B cell (primary cell): ENCODE measurements at places on chromosomes 2 and 18. TPM values are rescaled to one million over a fixed set of nuclear protein-coding genes. Genes with fewer than 3 reads are reported as not detected.

DNA sequence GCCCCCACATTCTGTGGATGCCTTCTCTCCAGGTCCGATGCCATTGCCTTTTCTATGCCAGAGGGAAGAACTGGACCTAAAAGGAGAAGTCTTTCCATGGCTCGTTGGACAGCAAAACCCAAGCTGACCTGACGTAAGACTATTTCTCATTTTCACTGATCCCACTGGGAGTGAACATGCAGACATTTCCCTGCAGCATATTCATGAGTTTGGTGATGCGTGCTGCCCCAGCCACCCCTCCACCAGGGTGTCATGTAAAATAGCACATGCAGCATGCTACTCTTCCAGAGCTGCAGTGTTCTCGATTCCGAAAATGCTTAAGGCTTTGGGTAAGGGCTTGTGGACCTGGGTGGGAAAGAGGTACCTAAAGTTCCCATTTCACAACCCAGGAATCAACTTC, 221.2 kb downstream of the UXS1 start:
- no peak overlapping the region for H3K4me3 ChIP-seq
- peaks cover 4% of the 10 kb centered on the region for H3K4me1 ChIP-seq
- H3K27ac ChIP-seq = no peak overlapping the region
- no peaks in the 10 kb centered on the region for H3K27me3 ChIP-seq
- DNase-seq = no peak

DNA sequence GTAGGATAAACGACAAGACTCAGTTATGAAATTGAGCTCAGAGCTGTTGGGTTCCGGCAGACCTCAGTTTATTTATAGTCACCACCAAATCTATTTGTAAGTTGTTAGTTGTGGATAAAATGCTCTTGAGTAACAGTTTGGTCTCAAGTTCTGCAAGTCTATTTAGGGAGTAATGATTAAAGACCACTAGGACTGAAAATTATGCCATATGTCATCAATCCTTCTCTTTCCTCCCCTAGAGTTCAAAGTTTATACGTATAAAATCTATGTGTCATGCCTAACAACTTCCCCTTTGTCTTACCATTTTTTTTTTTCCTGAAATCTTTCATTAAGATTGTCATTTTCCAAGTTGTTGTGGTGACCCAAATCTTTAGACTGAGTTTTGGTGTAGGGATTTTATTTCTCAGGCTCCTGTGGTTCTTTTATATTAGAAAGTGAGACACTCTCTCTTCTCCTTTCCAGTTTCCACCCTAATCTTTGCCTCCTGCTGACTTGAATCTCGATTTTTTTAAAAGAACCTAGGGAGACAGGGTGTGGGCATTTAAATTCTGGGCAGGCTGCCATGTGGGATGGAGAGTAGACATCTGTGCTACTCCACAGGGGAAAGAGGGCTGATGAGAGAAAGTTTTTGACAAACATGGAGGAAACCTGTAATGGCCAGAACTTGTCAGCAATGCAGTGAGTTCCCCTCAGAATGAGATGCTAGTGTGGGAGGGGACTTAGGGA, 51.0 kb downstream of the LAMA3 start:
- H3K27me3 ChIP-seq = no peaks in the 10 kb centered on the region
- DNase-seq = no peak
- no peak overlapping the region for H3K27ac ChIP-seq

- no peaks in the 10 kb centered on the region for H3K36me3 ChIP-seq
- no peak overlapping the region for H3K27ac ChIP-seq
- H3K27me3 ChIP-seq = no peaks in the 10 kb centered on the region
- H3K4me3 ChIP-seq = no peak overlapping the region
- DNase-seq = no peak
Observed at GRCh38 chr18:35022426-35023001, 18.7 kb upstream of the MAPRE2 start.

GRCh38 chr2:197328461-197328860, 17.9 kb upstream of the ANKRD44 start:
- no peak overlapping the region for H3K27ac ChIP-seq
- H3K36me3 ChIP-seq = no peaks in the 10 kb centered on the region
- no peak overlapping the region for H3K4me3 ChIP-seq

DNA sequence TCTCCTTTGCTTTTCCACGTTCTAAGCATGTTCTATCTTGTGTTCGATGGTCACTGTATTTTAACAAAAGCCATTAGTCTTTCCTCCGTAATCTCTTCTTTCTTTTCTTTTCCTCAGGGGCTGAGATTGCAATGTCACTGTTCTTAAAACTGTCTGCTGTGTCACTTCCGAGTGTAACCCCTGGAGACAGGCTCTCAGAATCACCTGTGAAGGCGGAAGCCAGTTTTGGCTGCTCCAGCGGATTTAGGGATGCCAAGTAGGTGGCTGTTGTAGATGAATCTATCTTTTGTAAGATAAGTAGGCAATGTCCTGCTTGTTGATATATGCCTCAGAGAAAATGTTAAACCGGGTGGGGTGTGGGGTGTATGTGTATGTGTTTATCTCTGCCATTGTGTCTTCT, 94.7 kb upstream of the L3MBTL4 start:
- H3K27ac ChIP-seq = no peak overlapping the region
- no peak for DNase-seq
- no peaks in the 10 kb centered on the region for H3K4me1 ChIP-seq
- no peaks in the 10 kb centered on the region for H3K27me3 ChIP-seq

- H3K36me3 ChIP-seq = no peaks in the 10 kb centered on the region
- no peak overlapping the region for H3K4me3 ChIP-seq
- DNase-seq = no peak
- H3K27ac ChIP-seq = no peak overlapping the region
- H3K27me3 ChIP-seq = no peaks in the 10 kb centered on the region
Observed at GRCh38 chr2:160220545-160221009, 20.5 kb upstream of the ITGB6 start.

GRCh38 chr2:102276549-102277201, 34.7 kb upstream of the IL1RL1 start:
- no peaks in the 10 kb centered on the region for H3K27me3 ChIP-seq
- no peak overlapping the region for H3K27ac ChIP-seq
- no peaks in the 10 kb centered on the region for H3K4me1 ChIP-seq
- no peak overlapping the region for H3K4me3 ChIP-seq

- H3K27ac ChIP-seq = peak overlapping the region; percentile 88
- H3K4me3 ChIP-seq = peak overlapping the region; percentile 71
- peaks cover 20% of the 10 kb centered on the region for H3K36me3 ChIP-seq
- peak; percentile 9 for DNase-seq
- peaks cover 20% of the 10 kb centered on the region for H3K4me1 ChIP-seq
- H3K27me3 ChIP-seq = no peaks in the 10 kb centered on the region
Observed at GRCh38 chr2:74464406-74464805, 776 bp downstream of the MOGS start.

GRCh38 chr18:3478262-3478978, 28.4 kb downstream of the TGIF1 start:
- H3K27me3 ChIP-seq = no peaks in the 10 kb centered on the region
- no peak overlapping the region for H3K27ac ChIP-seq
- no peaks in the 10 kb centered on the region for H3K4me1 ChIP-seq
- no peaks in the 10 kb centered on the region for H3K36me3 ChIP-seq

DNA sequence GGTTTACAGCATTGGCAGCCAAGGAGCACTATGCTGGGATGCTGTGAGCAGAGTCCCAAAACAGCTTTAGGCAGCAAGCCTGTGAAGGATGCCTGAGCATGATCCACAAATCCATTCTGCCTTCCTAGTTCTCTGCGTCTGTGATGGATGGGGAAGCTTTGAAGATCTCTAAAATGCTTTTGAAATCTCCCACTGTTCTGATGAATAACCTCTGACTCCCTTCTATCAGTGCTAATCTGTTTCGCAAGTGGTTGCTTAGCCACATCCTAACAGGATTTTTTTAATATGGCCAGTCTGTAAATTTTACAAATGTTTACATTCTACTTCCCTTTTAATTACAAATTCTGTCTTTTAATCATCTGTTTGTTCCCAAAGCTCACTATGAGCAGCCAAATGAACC, 319.2 kb downstream of the GULP1 start:
- H3K4me3 ChIP-seq = no peak overlapping the region
- no peak overlapping the region for H3K27ac ChIP-seq
- no peaks in the 10 kb centered on the region for H3K4me1 ChIP-seq
- no peaks in the 10 kb centered on the region for H3K36me3 ChIP-seq
- no peaks in the 10 kb centered on the region for H3K27me3 ChIP-seq

DNA sequence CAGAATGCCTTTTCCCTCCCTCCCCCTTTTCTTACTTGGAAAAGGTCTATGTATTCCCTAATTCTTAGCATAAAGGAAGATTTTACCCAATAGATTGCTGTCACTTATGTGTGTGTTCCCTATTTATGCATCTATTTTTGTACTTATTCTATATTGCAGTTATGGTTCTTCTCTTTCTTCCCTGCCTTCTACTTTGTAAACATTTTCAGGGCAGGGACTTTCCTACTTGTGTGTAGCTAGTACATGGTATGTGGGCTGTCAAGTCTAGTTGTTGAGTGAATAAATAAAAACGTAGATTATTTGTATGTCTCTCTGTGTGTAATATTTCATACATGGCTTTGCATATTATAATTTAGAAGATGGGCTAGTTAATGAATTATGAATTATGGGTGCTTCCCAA, 45.3 kb downstream of the PSMD14 start:
- no peaks in the 10 kb centered on the region for H3K27me3 ChIP-seq
- H3K27ac ChIP-seq = no peak overlapping the region
- H3K4me3 ChIP-seq = no peak overlapping the region
- peaks cover 6% of the 10 kb centered on the region for H3K4me1 ChIP-seq
- peaks cover 5% of the 10 kb centered on the region for H3K36me3 ChIP-seq

- no peak overlapping the region for H3K4me3 ChIP-seq
- no peak for DNase-seq
- no peaks in the 10 kb centered on the region for H3K4me1 ChIP-seq
- no peak overlapping the region for H3K27ac ChIP-seq
- no peaks in the 10 kb centered on the region for H3K36me3 ChIP-seq
Observed at GRCh38 chr2:36753706-36754221, 57.3 kb downstream of the VIT start.

DNA sequence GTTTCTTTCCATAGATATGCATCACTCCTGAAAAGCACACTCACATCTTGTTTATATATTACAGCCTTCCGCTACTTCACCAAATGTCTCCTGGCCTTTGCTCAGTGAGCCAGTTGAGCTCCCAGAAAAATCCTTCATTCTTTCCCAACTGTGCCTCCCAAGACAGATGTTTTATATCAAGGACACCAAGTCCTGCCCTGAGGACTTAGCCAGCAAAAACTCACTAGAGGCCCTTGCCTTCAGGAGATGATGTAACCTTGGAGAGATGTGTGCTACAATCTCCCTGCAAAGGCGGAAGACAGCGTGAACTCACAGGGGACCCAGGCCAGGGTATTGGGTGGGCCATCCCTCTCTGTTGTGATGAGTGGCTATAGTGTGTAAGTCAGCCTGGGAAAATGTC, 86.1 kb upstream of the CTAGE1 start:
- no peaks in the 10 kb centered on the region for H3K27me3 ChIP-seq
- H3K36me3 ChIP-seq = no peaks in the 10 kb centered on the region
- no peaks in the 10 kb centered on the region for H3K4me1 ChIP-seq
- no peak for DNase-seq
- no peak overlapping the region for H3K27ac ChIP-seq

DNA sequence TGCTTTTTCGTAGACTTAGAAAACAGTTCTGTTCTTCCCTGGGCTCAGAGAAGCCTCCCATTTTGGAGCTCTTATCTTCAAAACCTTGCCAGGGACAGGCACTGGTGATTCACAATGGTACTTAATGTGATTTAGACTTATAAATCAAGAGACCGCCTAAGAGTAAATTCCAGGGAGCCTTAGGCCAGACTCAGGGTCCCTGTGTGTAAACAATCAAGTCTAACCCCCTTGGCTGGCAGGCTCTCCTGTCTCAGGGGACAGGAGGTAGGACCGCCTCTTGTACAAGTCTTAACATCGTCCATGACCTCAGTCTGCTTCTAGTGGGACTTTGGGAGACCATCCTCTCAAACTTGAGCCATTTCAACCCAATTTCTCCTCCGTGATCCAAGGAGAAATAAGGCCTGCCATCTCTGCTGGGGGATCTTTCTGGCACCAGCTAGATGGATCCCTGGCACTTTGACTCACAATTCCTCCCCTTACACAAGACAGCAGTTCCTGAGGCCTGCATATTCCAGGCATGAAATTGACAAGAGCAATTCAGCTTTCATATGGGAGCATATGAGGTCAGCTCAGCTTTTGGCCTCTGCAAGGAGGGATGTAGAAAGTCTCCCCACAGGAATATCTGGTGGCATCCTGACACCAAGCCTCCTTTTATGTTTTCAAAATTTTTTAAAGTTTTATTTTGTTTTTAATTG, 487.0 kb downstream of the TNS1 start:
- no peak overlapping the region for H3K4me3 ChIP-seq
- DNase-seq = no peak
- no peaks in the 10 kb centered on the region for H3K27me3 ChIP-seq
- H3K4me1 ChIP-seq = no peaks in the 10 kb centered on the region

DNA sequence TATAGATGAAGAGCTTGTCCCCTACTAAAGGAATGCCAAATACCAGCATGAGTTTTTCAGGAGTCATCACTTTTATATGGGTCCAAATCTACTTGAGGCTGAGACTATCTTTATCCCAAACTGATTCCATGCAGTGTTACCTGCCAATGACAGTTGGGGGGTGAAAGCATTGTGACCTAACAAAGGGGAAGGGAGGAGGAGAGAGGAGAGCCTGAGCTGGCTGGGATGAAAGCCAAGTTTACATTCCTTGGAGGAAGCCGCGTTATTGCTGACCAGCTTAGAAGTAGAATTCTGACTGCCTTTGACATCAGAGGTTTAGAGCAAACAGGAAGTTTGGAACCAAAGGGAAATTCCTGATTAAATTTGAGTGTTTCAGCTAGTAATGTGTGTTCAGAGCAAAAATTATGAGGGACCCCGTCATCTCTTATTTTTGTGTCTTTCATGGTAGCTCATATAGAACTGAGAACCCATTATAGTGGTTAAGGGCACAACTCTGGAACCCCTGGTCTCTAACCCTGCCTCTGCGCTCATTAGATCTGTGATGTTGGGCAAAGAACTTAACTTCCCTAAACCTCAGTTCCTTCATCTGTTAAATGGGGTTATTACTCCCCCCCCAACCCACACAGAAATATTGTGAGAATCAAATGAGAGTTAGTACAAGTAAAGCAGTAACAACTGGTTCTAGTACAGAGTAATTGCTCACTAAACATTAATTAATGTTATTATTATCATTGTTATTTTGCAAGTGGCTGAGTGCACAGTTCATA, 199.3 kb upstream of the EPAS1 start:
- DNase-seq = peak; percentile 4
- no peaks in the 10 kb centered on the region for H3K27me3 ChIP-seq
- H3K4me3 ChIP-seq = no peak overlapping the region
- H3K36me3 ChIP-seq = peaks cover 11% of the 10 kb centered on the region

DNA sequence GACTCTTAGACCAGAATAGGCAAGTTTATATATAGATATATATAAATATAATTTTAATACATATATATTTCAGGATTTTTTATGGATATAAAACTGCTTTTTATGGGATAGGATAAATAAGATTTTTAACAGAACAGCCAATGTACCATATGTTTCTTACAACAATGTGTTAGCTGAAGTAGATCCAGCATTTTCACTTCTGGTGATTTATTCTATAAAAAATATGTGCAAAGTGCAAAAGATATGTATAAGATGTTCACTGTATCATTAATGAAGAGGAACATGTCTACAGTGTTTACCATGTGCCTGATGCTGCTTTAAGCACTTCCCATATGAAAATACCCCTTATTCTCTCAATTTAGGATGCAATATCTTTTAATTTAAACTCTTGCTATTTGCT, 22.2 kb upstream of the GPR75 start:
- H3K36me3 ChIP-seq = peaks cover 86% of the 10 kb centered on the region
- no peak overlapping the region for H3K4me3 ChIP-seq
- no peaks in the 10 kb centered on the region for H3K4me1 ChIP-seq
- no peak overlapping the region for H3K27ac ChIP-seq
- no peaks in the 10 kb centered on the region for H3K27me3 ChIP-seq
- no peak for DNase-seq

Gene MARCO
- 0.04 TPM in 1 of 2 replicates, not detected in the other for polyA plus RNA-seq

Gene GNAL
- polyA plus RNA-seq = 0.01 and 0.10 TPM in 2 replicates

Gene IL37
- polyA plus RNA-seq = not detected in 2 replicates

Gene SERPINB4
- not detected in 2 replicates for polyA plus RNA-seq

Gene ZRANB3
- polyA plus RNA-seq = 2.4 TPM in 2 replicates

Gene TTN
- polyA plus RNA-seq = 1.0 and 1.7 TPM in 2 replicates

Gene CFAP210
- polyA plus RNA-seq = not detected in 2 replicates

Gene RAD51AP2
- not detected in 2 replicates for polyA plus RNA-seq

Gene TUBB8B
- polyA plus RNA-seq = 1.6 and 6.3 TPM in 2 replicates
